ENCODE measurements at places on chromosomes 7 and 10.
A peak's percentile ranks its signal among the peaks of the same experiment; 100 is the strongest.

DNA sequence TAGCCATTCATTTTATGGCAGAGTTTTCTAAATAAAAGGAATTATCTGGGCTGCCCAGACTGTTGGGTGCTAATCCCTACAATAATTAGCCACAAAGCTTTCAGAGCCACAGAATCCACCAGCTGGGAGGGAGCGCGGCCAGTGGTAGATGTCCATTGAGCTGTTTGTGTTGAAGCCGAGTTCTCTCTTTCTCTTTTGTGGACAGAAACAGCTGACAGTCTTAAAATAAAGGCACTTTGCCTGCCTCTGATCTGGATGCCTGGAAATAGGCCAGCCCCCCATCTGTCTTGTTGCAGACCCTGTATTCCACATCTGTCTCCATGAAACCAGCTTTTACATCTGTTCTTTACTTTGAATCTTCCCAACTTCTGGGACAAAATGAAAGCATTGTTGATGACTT lies 66.1 kb downstream of the MTPN start:
- DNase-seq = no peak

DNA sequence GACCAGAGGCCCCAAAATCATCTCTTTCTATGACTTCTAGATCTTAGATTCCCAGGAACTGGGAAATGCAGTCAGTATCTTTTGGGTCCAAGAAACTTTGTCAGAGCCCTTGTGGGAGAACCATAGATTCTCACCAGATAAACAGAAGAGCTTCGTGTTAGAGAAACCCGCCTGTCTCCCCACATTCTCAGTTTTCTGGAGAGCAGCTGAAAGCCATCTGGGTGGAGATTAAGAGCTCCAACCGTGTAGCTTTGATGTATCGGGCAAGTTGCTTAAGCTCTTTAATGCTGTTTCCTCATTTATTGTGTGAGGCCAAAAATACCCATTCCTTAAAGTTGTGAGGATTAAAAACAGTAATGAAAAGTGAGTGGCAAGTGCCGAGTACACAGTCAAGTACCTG lies 107.6 kb downstream of the WDR37 start:
- DNase-seq = no peak

DNA sequence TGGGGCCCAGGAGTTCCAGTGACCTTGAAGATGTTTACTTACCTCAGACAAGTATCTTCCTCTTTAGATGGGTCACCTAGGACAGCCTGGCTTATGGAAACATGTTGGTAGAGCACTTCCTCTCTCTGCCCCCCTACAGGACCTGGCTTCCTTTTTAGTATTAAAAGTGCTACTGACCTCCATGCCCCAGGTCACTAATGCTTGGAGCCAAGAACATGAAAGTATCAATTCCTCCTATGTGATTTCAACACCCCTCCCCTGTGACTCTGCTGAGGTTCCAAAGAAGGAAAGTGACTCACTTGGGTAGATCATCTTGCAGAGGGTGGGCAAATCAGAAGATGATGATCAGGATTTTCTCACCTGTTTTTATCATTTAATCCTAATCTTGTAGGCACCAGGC lies 125.3 kb upstream of the CCDC6 start:
- DNase-seq = no peak

- DNase-seq = no peak
Observed at GRCh38 chr10:96013956-96014355, 29.4 kb upstream of the CCNJ start.

GRCh38 chr10:20743942-20744341 lies 153.2 kb downstream of the NEBL start:
- DNase-seq = no peak

DNA sequence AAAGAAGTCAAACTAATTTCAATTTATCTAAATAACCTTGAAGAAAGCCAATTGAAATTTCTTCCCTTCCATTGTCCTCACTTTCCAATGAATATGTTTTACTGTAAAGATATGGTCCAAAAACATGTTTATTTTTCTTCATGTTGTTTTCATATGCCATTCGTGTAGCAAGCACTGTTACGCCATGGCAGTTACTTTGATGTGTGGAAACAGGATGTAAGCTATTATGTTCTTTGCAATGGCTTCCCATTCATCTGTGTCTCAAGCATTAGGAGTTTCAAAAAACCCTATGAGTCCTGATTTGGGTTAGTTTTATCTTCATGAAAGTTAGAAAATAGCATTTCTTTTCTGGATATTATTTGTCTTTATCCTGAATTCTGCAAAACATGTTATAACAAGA lies 31.0 kb downstream of the GPR141 start:
- DNase-seq = no peak

- no peak for DNase-seq
Observed at GRCh38 chr7:4025210-4025609, 656.9 kb upstream of the FOXK1 start.

DNA sequence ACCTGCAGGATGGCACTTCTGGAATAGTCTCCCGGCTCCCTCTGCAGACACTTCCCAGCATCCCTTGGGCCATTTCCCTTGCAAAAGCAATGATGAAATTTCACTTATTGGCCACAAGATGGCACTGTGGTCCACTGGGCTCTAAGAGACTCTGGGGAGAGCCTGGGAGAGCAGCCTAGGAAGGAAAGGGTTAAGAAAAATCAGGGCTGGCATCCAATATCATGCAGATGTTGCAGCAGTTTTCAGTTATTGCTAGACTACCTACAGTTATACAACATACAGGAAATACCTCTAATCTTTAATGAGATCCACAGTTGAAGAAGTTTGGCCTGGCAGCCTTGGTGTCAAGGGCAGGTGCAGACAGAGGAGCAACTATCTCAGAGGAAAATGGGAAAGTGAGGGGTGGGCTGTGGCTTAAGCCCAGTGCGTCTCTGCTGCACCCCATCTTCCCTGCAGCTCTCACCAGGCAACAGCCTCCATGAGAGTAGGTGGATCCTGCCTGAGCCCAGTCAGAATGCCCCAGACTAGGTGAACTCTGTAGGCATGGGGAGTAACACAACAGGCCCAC lies 100.2 kb upstream of the PRSS58 start:
- DNase-seq = peak; percentile 19

DNA sequence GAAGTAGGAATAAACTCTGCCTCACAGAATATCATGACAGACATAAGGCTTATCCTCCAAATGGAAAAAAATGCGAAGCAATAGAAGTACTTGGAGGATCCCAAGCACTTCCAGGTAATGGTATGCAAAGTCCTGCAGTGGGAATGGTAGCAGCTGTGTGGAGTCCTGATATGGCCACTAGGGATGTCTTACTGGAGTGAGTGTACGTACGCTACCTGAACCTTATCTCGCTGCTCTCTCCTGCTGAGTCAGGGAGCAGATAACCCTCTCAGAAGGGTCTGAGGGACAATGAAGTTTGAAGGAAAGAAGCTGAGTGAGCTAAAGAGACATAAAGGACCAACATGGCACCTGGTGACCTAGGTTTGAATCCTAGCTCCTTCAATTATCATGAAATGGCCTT lies 42.2 kb downstream of the CH25H start:
- DNase-seq = no peak

DNA sequence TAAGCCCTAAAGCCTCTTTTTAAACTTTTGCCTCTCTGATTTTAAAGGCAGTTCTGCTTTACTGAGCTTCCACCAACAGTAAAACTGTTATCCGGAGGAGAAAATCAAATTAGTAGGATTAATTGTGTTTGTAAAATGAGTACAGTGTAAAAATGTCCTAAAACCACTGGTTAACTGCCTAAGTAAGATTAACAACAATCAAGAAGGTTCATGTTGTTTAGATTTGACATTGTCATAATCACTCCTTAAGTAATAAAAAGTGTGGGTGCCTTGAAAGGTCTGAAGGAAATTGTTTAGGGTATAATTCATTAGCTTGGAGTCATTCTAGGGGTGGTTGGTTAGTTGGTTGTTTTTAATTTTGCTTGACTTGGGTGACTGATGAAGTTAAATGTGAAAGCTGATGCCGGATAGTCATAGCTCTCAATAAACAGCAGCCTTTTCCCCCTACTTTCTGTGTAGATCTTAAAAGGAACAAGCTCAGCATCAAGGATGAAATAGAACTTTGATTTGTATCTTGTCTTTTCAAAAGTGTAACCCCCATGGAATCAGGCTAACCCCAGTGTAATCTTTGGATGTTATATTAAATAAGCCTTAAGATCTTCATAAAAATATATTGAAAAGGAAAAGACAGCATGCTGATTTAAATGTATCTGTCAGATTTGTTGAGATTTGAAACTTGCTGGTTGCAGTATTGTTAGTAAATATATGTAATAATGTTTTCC lies 148.3 kb downstream of the ARID5B start:
- no peak for DNase-seq

- no peak for DNase-seq
Observed at GRCh38 chr10:110802090-110802489, 69.6 kb upstream of the PDCD4 start.

- no peak for DNase-seq
Observed at GRCh38 chr10:30432622-30433305, 1.2 kb upstream of the MAP3K8 start.

DNA sequence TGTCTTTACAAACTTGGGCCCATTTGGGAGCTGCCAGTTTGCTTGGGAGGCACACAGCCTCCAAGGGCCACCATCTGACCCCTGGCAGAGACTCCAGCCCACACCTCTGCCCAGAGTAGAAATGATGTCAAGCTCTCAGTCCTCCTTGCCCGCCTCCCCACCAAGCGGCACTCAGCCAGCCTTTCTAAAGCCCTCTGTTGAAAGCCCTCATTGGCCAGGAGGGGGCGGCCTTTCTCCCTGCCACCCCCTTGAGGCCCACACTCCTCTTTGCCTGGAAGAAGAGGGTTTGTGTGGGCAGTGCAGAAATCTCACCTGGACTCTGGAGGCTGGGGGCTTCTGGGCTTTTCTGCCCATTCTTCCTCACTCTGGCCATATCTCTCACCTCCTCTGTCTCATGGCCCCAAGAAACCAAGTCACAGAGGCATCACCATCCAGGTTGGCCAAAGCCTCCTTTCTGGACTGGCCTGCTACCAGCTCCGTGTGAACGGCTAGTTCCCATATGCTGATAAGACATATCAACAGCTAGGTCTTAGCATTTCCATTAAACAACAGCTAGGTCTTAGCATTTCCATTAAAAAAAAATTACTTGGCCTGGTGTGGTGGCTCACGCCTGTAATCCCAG lies 36.1 kb downstream of the UBTD1 start:
- peak; percentile 59 for DNase-seq

DNA sequence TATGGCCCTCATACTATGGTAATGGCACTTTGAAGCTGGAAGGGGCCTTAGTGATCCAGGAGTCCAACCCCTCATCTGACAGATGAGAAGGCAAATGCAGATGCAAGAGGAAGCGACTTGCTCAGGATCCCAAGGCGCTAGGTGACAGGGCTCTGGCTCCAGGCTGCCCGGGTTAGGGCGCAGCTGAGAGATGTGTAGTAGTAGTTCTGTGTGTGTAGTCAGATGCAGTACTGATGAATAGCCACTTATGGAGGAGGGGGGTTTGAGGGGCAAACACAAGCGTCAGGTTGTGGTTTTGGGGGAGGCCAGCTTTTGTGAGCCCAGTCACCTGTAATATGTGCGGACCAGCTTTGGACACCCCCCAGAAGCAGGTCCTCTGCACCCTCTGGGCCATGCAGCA lies 4.8 kb downstream of the ADRA2A start:
- no peak for DNase-seq

Measured in activated T-cell treated with anti-CD3 and anti-CD28 coated beads, Interleukin-2, amount 50 U/mL, for 72 hours (primary cell).